ENCODE measurements at places on chromosomes 12 and 14. TPM values are rescaled to one million over a fixed set of nuclear protein-coding genes. Genes with fewer than 3 reads are reported as not detected.
A peak's percentile ranks its signal among the peaks of the same experiment; 100 is the strongest.

DNA sequence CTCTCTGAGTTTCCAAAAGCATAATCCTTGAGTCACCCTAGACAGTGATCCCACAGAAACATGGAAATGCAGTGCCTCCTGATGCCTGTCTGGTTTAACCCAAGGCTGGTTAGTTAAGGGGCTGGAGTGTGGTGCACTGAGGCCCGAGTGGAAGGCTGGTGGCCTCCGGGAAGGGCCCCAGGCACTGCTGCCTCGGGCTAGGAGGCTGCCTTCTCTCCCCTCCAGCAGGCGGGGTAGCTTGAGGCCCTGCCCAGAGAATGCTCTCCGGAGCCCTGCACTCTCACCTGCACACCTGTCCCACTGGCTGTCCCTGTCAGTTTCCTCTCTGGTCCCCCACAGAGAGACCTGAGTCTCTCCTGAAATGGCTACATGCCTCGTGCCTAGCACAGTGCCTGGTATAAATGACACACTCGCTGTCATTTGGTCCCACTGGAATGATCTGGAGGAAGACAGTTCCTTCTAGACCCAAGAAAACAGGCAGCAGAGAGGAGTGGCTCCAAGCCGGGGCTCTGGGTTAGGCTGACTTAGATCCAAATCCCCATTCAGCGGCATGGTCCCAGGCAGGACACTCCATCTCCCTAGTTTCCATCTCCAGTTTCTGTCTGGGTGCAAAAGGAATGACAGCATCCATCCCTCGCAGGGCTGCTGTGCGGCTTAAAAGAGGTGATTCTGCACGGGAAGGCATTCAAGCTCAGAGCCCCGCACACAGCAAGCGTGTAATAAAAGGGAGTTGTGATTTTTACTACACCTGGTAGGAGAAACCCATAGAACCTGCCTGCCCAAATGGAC is 54.0 kb downstream of the RBM19 start:
- no peak for DNase-seq
- H3K36me3 ChIP-seq, result peaks cover 4% of the 10 kb centered on the region
- H3K27ac ChIP-seq, result no peak overlapping the region
- H3K4me3 ChIP-seq, result no peak overlapping the region

GNB3 gene
- total RNA-seq, result not detected

DNA sequence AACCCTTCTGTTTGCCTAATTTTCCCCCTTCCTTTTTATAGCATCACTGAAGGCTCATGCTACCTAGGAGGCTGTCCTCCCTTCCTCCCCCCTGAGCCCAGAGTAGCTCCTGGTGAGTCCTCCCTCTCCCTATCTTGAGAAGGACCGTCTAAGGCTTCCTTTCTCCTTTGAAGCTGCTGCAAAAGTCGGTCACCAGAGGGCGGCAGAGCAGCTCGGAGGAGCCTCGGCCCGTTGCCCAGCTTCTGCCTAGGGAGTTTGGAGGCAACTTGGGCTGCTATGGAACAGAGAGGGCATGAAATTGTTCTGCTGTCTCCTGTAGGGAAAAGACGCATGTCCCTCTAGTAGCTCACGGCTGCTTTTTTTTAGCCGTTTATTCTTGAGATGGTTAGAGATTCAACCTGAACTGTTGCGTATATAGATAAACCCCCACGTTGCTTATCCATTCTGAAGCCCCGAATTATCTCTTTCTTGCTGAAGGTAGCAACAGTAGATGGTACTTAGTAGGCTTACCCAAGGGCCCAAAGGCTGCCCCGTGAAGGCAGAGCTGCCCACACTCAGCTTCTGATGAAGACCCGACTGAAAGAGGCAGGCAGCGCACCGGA is 5.7 kb downstream of the WNT5B start:
- H3K4me1 ChIP-seq, result peaks cover 51% of the 10 kb centered on the region
- no peaks in the 10 kb centered on the region for H3K27me3 ChIP-seq
- H3K27ac ChIP-seq, result peak overlapping the region; percentile 13
- peak; percentile 73 for DNase-seq

GPR135 gene
- total RNA-seq, result 2.9 TPM

- no peaks in the 10 kb centered on the region for H3K36me3 ChIP-seq
- H3K4me1 ChIP-seq, result no peaks in the 10 kb centered on the region
- no peaks in the 10 kb centered on the region for H3K27me3 ChIP-seq
- H3K4me3 ChIP-seq, result no peak overlapping the region
- no peak overlapping the region for H3K27ac ChIP-seq
These were observed 81.2 kb downstream of the PRKD1 start for GRCh38 chr14:29846339-29847055.

LRTM2 gene
- not detected for total RNA-seq

SDSL gene
- total RNA-seq, result 22.4 TPM

DNA sequence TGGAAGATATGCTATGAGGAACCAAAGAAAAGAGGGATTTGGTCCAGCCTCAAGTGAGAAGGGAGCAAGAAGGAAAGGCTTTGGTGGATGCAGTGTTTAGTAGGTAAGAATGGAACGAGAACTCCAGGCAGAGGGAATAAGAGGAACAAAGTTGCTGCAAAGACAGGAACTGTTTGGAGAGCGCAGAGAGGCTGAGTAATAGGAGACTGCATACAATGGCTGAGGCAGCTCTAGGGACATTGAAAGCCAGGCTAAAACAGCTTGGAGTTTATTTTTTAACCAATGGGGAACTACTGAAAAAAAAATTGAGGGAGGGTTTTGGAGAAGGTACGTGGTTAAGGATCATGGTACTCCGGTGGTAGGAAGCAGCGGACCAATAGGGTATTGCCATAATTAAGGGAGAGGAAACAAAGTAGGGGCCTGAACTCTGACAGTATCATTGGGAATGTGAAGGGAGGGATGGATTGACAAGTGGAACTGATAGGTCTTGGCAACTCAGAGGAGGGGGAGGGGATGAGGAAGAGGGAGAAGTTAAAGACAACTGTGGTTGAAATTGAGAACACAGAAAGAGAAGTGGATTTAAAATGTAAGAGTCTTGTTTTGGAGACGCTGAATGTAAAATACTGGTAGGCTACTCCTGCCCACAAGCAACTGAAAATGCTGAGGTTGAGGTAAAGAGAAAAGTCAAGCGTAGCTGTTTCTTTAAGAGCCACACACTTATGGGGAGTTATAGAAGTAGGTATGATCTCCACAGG is 4.8 kb downstream of the ASCL4 start:
- H3K4me3 ChIP-seq, result no peak overlapping the region
- H3K27me3 ChIP-seq, result peaks cover 6% of the 10 kb centered on the region
- no peak overlapping the region for H3K27ac ChIP-seq
- H3K4me1 ChIP-seq, result no peaks in the 10 kb centered on the region
- no peak for DNase-seq

TCL1B gene
- total RNA-seq, result 0.19 TPM

DNA sequence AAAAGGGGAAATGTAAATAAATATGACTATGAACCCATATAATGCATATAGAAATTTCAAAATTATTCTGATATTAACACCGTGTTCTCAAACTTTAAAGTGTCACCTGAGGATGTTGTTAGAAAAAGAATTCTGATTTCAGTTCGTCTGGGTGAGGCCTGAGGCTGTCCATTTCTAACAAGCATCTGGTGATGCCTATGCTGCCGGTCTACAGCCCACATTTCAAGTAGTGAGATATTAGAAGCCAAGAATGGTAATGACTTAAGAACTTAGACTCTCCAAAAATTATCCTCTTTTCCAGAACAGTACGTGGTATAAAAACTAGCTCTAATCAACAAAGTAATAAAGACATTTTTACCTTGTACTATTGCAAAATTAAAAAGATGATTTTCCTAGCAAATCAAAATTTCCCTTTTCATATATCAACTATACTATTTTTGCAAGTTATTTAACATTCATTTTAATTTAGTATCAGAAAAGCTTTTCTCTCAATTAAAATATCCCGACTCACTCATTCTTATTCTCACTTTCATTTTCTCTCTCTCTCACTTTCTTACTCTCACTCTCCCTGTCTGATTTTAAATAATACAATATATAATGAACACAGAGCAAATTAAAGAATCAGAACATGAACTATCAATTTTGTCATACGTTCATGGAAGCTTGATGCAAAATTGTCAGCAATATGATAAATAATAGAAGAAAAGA is 35.0 kb downstream of the PIK3C2G start:
- DNase-seq, result no peak
- no peak overlapping the region for H3K4me3 ChIP-seq
- H3K27me3 ChIP-seq, result no peaks in the 10 kb centered on the region
- H3K36me3 ChIP-seq, result no peaks in the 10 kb centered on the region
- H3K4me1 ChIP-seq, result no peaks in the 10 kb centered on the region

CRIP2 gene
- 4.3 TPM for total RNA-seq

TAPBPL gene
- 9.5 TPM for total RNA-seq

HOXC4 gene
- not detected for total RNA-seq

PCED1B gene
- 0.51 TPM for total RNA-seq

All from liver (tissue), 10 donors.